ENCODE measurements at places on chromosomes 2 and 18. TPM values are rescaled to one million over a fixed set of nuclear protein-coding genes. Genes with fewer than 3 reads are reported as not detected.

GRCh38 chr18:47175283-47175897, 774 bp downstream of the IER3IP1 start:
- DNase-seq, result no peak

MYOM1 gene
- under 0.01 TPM for total RNA-seq

GRCh38 chr2:143901185-143901842, 618.6 kb downstream of the ZEB2 start:
- peak; percentile 91 for DNase-seq

HMSD gene
- 0.28 TPM for total RNA-seq

EPG5 gene
- total RNA-seq, result 104 TPM

Data from IMR-90 (cell line).